ENCODE measurements at places on chromosomes 13 and 19. TPM values are rescaled to one million over a fixed set of nuclear protein-coding genes. Genes with fewer than 3 reads are reported as not detected.

DNA sequence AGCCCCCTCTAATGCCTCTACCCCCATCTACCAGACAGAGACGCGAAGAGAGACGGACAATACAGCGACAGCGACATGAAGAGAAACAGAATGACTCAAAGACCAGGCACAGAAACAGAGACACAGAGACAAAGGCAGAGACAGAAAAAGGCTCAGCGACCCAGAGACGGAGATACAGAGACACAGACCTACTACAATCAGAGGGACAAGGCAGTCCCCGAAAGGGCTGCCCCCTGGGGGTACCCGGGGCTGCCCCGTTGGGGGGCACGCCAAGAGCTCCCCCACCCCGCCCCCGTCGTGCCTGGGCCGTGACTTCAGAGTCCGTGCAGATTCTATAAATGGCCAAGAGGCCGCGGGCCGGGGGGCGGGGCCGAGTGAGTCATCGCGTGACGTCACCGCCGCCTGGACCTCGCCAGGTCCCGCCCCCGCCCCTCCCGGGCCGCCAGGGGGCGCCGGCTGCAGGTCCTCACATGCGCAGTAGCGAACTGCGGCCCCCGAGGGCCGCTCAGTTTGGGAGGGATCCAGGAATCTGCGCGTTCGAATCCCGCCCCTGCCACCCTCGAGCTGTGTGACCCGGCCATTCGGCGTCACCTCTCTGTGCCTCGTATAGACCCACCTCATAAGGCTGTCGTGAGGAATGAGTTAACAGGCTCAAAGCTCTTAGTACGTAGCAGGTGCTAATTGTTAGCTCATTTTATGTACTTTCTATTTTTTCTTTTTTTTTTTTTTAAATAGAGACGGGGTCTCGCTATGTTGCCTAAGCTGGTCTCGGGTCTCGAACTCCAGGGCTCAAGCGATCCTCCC is 2.7 kb upstream of the CNN1 start:
- peak; percentile 95 for DNase-seq

- no peak for DNase-seq
Observed at GRCh38 chr13:38657191-38657590, 29.7 kb upstream of the FREM2 start.

DNA sequence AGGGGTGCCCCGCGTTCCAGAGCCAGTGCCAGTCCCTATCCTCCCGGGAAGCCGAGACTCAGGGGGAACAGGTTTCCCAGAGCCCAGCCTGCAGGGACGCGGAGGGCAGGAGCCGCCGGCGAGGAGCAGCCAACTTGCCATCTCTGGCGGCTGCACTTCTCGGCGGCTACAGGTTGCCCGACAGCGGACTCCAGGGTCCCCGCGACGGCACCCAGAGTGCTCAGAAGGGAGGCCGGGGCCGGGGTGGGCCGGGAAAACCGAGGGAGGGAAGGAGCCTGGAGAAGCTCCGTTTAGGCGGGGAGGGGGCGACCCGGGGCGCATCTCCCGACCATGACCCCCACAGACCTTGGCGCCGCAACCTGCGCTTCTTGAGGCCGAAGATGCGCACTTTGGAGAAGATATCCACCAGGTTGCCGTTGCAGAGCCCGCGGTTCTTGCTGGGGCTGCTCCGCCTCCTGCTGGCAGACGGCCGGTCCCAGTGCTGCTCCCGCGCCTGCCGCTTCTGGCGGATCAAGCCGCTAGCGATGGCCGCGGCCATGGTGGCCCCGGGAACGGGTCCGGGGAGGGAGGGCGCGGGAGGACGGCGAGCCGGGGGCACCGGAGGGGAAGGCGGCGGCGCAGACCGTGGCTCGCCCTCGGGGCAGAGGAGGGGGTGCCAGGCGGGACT is 463.8 kb downstream of the ITGBL1 start:
- DNase-seq = peak; percentile 69

The ZNF441 gene
- polyA plus RNA-seq = 13.5 TPM

DNA sequence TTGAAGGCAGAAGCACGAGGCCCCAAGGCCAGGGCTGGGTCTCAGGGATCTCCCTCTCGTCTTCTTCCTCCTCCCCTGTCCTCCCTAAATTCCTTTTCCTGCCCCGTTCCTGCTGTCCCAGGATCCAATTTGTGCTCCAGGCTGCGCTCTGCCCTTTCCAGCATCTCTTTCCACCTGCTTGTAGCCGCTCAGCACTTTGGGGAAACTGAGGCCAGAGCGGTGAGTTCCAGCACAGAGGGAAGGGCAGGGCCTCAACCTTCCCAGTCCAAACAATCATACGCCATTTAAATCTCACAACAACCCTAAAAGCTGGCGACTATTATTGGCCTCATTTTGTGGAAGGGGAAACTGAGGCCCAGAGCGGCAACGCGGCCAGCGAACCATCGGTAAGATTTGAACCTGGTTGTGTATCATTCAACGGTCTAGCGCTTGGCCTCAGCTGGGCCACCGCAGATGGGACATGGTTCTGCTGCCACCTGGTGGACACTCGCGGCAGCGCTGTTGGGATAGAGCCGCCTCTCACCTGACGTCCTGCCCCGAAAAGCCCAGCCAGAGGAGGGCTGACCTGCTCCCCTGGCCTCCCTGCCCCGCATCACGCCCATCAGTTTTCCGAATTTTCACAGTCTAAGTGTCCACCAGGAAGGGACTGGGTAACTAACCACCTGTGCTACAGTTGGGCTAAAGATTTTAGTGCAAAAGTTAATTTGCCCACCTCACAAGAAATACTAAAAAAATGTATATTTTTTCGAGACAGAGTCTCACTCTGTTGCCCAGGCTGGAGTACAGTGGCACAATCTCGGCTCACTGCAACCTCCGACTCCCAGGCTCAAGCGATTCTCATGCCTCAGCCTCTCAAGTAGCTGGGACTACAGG is 4.2 kb upstream of the RPL18A start:
- DNase-seq = peak; percentile 98

The LHB gene
- 0.57 TPM for polyA plus RNA-seq

- DNase-seq = no peak
Observed at GRCh38 chr19:37928527-37929286, 21.7 kb downstream of the SIPA1L3 start.

- no peak for DNase-seq
Observed at GRCh38 chr13:108760541-108760940, 131.1 kb downstream of the MYO16 start.

The OR7A5 gene
- not detected for polyA plus RNA-seq

The SYT3 gene
- polyA plus RNA-seq = 0.31 TPM

- no peak for DNase-seq
Observed at GRCh38 chr13:109393045-109393444, 393.3 kb downstream of the IRS2 start.

The CGB3 gene
- not detected for polyA plus RNA-seq

GRCh38 chr19:17530586-17530985 is 19.1 kb downstream of the PGLS start:
- no peak for DNase-seq

DNA sequence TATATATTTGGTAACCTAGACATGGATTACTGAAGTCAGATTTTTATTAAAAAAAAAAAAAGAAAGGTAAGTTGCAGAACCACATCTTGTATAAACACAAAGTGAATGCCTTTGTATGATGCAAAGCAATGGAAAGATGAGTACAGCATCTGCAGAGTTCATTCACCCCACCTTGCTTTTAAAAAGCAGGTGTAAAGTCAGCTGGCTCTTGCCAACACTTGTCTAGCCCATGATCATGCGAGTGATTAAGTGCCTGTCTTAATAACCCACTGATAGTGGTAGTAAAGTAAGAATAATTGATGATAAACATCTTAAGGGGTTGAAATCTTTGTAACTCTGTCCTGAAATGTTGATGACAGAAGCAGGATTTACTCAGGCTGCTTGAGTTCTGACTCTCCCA is 710.4 kb downstream of the EFNB2 start:
- no peak for DNase-seq

DNA sequence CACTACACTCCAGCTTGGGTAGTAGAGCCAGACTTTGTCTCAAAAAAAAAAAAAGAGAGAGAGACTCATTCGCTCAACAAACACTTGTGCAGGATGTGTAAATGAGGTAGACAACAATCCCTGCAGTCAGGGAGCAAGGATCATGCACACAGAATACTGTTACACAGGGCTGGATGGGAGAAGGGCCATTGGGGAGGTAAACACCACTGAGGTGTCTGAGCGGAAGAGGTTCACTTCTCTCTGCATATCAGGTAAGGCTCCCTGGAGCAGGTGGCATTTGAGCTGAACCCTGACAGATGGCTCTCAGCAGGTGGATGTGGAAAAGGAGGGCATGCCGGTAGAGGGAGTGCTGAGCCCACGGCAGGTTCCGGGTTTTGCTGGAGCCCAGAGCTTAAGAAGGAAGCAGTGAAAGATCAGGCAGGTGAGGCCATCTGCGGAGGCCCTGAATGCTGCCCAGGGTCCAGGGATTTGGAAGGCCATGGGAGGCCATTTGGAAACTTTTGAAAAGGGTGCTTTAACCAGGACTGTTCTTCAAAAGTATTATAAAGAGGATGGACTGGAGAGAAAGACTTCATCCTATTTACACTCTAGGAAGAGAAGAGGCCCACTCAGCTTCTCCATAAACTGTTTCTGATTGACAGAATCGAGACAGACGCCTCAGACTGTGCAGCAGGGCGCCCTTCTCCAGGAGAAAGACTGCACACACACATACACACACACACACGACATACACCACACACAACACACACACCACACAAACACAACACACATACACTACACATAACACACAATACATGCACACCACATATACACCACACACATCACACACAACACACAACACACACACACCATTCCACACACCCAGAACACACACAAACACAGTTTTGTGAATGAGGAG is 199.4 kb downstream of the USP12 start:
- no peak for DNase-seq

DNA sequence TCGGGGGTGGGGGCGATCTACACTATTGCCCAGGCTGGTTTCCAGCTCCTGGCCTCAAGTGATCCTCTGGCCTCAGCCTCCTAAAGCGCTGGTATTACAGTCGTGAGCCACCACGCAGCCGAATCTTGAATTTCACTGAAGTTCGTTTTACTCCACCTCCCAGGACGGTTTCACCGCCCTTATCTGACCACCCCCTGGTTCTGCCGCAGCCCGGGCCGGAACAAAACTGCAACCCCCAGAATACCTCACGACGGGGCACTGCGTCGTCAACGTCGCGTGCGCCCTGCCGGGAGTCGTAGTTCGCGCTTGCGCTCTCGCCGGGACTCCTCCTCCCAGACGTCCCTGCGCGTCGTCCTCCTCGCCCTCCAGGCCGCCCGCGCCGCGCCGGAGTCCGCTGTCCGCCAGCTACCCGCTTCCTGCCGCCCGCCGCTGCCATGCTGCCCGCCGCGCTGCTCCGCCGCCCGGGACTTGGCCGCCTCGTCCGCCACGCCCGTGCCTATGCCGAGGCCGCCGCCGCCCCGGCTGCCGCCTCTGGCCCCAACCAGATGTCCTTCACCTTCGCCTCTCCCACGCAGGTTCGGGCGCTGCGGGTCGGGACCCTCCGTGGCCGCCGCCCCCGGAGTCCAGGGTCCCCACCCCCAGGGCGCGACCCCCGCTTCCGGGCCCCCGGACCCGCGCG is at the start of gene ATP5F1D:
Gene ATP5F1D, plus strand, starts transcription at position 335 of the 679 bp plus-strand sequence. Its CDS starts 100 bp downstream, at position 435.
- DNase-seq = peak; percentile 96

- DNase-seq = no peak
Observed at GRCh38 chr13:113468472-113469201, 15.3 kb upstream of the ADPRHL1 start.

DNA sequence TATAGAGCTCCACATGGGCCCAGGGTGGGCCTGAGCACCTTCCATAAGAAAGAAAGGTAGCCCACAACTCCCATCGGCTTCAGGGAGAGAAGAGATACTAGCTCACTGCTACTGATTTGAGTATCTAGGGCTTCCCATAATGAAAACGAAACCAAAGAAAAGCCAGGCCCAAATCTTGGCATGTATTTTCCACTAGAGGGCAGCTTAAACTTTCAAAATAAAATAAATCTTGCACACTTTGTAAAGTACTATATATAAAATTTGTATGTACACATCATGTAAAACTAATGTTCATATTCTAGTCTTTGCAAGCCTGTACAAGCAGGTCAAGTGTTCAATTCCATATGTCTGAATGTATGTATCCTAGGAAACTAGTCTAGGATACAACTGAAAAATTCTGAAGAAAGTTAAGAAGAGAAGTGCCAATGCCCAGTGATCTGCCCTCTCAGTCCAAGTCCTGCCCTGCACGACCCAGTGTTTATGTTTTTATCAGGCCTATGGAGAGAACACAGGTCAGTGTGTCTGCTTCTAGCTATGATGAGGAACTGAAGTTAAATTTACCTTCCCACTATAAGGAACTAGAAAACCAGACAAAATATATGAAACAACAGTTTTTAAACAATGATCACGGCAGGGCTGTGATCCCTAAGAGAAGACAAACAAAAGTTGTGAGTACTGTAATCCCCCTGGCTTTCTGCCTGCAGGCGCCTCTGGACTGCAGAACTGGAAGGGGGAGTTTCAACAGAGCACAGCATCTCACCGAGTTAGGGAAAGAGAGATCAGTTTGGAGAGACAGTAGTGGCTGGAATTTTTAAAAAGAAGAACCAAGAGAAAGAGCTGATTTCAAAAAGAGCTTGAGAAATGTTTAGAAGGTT is 475.7 kb downstream of the UQCRFS1 start:
- DNase-seq = peak; percentile 55

The STK11 gene
- 51.4 TPM for polyA plus RNA-seq

DNA sequence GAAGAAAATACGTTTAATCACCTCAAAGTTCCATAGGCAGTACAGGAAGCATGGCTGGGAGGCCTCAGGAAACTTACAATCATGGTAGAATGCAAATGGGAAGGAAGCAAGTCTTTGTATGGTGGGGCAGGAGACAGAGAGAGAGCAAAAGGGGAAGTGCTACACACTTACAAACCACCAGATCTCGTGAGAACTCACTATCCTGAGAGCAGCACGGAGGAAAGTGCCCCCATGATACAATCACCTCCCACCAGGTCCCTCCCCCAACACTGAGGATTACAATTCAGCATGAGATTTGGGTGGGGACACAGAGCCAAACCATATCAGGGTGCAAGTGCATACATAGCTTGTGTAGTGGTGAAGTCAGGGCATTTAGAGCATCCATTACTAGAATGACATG is 92.3 kb upstream of the ANKRD10 start:
- DNase-seq = no peak

The ELL gene
- 8.5 TPM for polyA plus RNA-seq

DNA sequence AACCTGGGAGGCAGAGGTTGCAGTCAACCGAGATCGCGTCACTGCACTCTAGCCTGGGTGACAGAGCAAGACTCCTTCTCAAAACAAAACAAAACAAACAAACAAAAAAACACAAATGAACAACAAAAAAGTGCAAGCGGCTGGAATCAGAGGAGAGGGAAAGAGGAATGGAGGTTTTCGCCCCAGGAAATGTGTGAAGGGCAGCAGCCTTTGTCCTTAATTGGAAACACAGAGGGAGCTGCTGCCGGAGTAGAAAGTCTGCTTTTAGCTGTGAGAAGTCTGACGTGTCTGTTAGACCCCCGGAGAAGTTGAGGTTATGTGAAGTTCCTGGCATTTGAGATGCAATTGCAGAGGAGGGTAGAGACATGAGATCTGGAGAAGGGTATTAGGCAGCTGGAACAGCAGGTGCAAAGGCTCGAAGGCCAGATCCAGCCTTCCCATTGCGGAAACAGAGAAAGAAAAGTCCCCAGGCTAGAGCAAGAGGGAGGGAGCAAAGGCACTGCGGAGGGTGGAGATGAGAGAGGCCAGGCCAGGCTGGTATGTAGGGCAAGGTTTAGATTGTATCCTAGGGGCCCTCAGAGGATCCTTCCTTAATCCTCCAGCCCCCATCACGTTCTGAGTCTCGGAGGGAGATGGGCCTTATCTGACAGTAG is 473 bp downstream of the TMIGD2 start:
- DNase-seq = no peak

Data from left lung (tissue), 14 donors.